ENCODE measurements at places on chromosomes 3 and 15.

- no peak for DNase-seq
Observed at GRCh38 chr15:39432912-39433348, 147.9 kb upstream of the THBS1 start.

- DNase-seq, result no peak
Observed at GRCh38 chr15:29942548-29942947, 120.3 kb upstream of the TJP1 start.

- no peak for DNase-seq
Observed at GRCh38 chr3:9703736-9704346, at the start of gene CPNE9. Gene CPNE9, plus strand, starts transcription at chr3:9703833. Its CDS starts 164 bp downstream, at chr3:9703997.

- no peak for DNase-seq
Observed at GRCh38 chr3:54213907-54214306, 91.6 kb downstream of the CACNA2D3 start.

- DNase-seq, result no peak
Observed at GRCh38 chr3:65855370-65856100, 183.2 kb downstream of the MAGI1 start.

DNA sequence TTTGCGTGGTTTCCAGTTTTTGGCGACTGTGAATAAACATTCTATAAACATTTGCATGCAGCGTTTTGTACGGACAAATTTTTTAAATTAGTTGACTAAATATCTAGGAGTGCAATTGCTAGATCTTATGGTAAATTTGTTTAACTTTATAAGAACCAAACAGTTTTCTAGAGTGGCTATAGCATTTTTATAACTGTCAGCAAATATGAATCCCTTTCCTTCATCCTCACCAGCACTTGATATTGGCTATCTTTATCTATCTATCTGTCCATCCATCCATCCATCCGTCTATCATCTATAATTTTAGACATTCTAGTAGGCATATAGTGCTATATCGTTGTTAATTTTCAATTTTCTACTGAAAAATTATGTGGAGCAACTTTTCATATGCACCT lies 158.4 kb upstream of the CHRNA7 start:
- DNase-seq, result no peak

DNA sequence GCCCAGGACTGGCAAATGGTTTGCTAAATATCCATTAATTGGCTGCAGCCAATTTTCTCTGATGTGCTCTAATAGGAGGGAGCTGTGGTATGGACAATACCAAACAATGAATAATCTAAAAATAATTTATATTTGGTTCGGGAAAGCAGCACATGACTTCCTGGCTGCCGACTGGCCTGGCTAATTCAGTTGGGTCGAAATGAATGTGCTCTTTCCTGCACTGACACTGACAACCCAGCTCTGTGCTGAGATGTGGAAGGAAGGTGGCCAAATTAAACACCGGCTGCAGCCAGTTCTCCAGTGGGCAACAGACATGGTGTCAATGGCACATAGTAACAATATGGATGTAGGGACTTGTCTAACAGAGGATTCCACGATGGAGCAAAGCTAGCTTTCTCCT lies 21.1 kb upstream of the COLQ start:
- DNase-seq, result no peak

DNA sequence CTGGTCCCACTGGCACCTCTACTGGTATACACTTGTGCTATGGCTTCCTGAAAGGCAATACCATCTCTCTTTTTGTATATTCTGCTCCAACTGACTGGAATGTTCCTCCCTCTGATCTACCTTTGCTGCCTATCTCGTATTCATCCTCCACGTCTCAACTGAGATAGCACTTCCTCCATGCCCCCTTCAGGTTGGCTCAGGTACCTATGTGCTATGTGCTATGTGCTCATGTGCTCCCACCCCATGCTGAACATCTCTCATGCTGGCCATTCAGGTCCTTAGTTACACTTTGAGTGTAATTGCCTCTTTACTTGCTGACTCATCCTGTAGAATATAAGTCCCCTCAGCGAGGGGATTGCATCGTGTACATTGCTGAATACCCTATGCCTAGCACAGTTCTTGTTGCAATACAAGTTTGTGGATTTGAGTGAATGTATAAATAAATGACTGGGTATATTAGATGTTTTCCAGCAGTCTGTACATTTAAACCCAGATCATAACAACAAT lies 156.9 kb downstream of the SOX2 start:
- no peak for DNase-seq

Measured in HEK293T (cell line).